ENCODE measurements at places on chromosomes 3 and 15.

DNA sequence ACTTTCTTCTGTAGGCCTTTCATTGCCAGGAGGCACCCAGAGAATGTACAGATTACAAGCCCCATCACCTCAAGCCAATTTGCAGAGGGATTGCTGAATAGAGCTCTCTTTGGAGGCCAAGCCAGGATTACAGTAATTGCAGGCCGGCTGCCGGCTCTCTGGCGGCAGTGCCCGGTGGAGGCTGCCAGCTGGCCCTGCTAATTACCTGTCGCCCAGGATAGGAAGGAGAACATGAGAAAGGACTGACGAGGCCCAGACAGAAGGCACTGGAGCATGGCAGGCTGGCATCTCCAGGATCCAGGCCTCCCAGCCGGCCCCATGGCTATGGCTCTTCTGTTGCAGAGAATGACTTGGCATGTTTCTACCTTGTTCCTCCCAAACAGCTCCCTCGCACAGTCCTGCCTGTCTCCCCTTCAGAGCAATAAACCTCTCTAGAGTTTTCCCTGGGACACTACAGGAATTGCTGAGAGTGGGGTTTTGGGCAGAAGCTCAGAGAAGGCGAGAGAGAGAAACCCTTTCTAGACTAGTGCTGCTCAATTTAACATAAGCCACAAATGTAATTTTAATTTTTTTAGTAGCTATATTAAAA is 273.6 kb upstream of the PROK2 start:
- peak; percentile 75 for DNase-seq

GRCh38 chr15:101028321-101028720 is 109.2 kb downstream of the LRRK1 start:
- no peak for DNase-seq

DNA sequence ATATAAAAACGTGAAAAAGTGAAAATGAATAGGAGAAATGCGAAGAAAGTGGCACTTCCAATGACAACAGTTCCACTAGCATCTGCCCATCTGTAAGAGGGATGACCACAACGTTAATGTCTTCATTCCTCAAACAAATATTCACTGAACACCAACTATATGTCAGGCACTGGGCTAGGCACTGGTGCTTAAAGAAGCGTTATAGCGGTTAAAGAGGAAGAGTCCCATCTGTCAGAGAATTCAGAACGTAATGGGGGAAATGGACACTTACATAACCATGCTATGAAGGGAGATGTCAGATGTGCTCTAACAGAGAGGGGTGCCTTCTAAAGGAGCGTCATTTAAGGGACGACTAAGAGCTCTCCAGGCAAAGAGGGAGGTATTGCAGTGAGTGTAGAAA is 8.2 kb downstream of the RUBCN start:
- no peak for DNase-seq

GRCh38 chr3:121508389-121508788 is 37.4 kb downstream of the POLQ start:
- no peak for DNase-seq

DNA sequence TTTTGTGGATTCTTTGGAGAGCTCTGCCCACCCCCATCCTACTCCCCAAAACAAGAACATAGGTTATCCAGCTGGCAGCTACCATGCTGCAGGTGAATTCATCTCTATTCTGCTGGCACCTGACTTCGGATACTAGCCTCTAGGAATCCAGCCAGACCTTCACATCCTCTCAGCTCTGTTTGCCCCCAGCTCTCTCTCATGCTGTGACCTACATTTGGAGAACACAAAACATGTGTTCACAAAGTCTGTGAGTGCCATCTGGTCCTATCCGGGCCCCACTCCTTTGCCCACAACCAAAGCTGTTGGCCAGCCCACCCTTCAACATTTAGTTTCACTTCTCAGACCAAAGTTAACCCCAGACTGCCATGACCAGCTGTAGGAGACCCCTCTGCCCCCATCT is 89.4 kb upstream of the C3orf80 start:
- DNase-seq: no peak

DNA sequence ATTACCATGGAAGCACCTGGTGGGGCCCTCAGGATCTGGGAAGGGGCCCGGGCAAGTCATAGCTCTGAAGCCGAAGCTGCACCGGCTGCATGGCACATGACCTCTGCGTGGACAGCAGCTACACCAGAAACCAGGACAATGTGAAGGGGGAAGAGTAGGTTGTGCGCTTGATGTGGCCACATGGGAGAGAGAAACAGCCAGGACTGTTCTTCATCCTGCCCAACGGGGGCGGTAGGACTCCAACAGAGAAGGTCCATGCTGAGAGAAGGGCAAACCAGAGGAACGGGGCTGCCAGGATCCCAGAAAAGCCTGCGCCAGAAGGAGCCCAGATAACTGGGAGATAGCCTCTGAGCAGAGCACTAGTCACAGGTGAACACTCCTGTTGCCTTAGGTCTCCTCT is 54.9 kb upstream of the PRR20G start:
- no peak for DNase-seq

DNA sequence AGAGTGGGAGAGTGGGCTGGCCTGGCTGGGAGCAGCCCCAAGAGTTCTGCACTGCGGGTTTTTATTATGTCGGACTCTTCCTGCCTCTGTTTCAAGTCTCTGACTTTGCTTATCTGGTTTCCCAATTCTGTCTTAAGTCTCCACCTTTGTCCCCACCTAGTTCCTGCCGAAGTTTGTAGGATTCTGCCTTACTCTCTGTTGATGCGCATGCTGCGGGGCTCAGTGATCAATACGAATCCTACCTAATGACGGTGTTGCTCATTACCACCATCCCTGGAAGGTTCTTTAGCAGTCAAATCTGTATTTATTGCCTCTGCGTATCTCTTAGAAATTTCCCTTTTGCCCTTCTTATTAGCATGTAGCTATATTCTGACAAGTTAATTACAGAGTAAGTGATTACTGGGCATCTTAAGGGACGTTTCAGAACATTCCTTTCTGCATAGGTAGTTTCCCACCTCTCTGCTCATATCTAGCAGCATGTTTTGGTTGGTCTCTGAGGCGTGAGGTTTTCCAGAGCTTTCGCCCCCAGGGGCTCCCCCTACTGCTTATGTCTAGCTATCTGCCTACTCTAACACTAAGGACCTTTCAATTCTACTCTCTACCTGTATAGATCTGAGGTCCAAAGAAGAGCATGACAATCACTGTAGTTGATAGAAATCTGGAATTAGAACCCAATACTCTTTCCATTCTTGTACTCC is 236.0 kb upstream of the EIF1B start:
- no peak for DNase-seq

GRCh38 chr15:36161771-36162212 is 417.6 kb upstream of the CDIN1 start:
- DNase-seq: no peak

DNA sequence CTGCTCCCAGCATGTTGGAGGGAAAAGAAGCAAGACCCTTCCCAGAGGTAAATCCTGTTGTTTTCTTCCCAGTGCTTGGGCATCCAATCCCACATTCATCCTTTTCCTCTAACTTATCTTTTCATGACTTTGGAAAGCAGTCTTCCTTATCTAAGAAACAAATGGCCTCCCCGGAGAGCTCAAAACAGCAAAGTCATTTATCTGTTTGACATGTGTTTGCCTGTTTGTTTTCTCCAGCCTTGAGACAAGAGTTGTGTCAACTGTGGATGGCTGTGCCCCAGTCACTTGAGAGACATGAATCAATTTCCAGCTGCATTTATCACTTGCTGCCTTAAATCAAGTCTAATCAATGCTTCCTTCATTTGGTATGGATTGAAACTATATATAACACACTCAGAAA is 103.9 kb downstream of the SHQ1 start:
- DNase-seq: no peak

- DNase-seq: no peak
These were observed 5.4 kb downstream of the IQCF6 start for GRCh38 chr3:51773529-51774056.
